ENCODE measurements at places on chromosomes 3 and 15.

GRCh38 chr3:36709826-36710365, 54.5 kb downstream of the DCLK3 start:
- DNase-seq, result no peak

- no peak for DNase-seq
These were observed 5.1 kb downstream of the PATL2 start for GRCh38 chr15:44705986-44706385.

- DNase-seq, result no peak
These were observed 72.0 kb upstream of the HERC1 start for GRCh38 chr15:63905558-63906265.

DNA sequence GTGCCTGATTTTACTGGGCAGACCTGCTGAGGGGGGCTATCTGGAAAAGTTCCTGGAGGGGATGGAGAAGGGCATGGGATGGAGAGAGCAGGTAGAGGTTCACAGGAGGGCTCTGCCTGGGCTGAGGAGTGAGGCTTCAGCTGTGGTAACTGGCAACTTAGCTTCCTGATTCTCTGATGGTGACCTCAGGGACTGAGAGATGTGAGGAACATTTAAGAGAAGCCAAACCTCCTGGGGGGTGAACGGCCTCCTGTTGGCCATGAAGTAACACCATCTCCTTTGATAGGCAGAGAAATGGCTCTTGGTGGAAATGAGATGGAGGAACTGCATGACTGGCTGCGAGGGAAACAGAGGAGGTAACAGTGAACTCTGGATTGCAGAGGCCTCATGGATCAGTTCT, 97.3 kb upstream of the ROPN1 start:
- DNase-seq, result no peak

- DNase-seq, result no peak
These were observed 49.6 kb upstream of the SLC12A8 start for GRCh38 chr3:125262161-125262560.

- no peak for DNase-seq
These were observed 101.4 kb downstream of the LARS2 start for GRCh38 chr3:45489730-45490309.

GRCh38 chr3:183764847-183765731, 60.3 kb downstream of the MAP6D1 start:
- DNase-seq, result peak; percentile 7

DNA sequence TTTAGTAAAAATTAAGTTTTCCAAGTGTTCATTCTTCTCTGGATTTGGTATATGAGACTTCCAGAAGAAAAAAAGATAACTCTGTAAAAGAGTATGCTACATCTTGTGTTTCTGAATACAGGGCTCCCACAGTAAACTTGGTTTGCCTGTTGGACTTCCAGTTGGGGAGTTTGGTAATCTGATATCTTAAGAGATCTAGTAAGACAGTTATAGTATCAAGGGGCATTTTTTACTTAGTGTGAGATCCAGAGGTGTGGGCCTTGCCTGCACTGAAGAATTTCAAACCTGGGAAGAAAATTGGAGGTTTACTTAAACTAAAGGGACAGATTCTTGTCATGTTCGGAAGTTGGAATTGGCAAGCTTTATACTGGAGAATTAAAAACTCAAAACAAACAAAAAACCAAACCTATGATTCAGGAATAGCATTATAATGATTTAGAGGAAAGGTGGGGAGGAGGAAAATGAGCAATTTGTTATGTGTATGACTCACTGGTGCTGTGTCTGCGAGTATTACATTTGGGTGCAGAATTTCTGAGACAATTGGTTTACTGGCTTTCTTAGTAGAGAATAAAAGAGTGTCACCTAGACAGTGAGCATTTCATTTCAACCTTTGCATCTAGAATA, 58.9 kb upstream of the ULK4 start:
- no peak for DNase-seq

DNA sequence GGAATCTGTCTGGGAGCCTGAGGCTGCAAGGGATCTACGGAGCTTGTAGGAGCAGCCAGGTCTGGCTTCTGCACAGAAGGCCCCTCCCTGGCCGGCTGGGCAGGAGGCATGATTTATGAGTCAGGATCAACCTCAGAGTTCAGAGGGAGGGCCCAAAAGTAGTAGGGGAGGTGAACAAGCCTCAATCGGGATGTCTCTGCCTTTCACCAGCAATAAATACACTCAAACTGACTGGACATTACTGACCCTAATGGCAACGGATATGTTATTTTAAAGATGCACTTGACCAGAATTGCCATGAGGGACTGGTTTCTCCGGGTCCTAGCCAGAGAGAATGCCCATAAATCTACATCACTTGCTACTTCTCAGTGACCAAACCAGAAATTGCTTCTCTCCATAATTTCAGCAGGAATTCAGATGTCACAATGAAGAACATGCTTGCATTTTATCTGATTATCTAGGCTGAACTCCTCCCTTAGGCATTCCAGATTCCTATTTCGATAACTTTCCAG, 109.6 kb upstream of the LMOD3 start:
- DNase-seq, result no peak

GRCh38 chr3:129973853-129974563, 512 bp upstream of the TRH start:
- no peak for DNase-seq

GRCh38 chr3:153372326-153372725, 210.3 kb downstream of the RAP2B start:
- DNase-seq, result no peak

- no peak for DNase-seq
These were observed 190.9 kb upstream of the CFAP20DC start for GRCh38 chr3:59240666-59241255.

GRCh38 chr3:54985856-54986255, 58.0 kb upstream of the LRTM1 start:
- DNase-seq, result no peak

- no peak for DNase-seq
These were observed 515.7 kb downstream of the NTRK3 start for GRCh38 chr15:87740655-87741344.

DNA sequence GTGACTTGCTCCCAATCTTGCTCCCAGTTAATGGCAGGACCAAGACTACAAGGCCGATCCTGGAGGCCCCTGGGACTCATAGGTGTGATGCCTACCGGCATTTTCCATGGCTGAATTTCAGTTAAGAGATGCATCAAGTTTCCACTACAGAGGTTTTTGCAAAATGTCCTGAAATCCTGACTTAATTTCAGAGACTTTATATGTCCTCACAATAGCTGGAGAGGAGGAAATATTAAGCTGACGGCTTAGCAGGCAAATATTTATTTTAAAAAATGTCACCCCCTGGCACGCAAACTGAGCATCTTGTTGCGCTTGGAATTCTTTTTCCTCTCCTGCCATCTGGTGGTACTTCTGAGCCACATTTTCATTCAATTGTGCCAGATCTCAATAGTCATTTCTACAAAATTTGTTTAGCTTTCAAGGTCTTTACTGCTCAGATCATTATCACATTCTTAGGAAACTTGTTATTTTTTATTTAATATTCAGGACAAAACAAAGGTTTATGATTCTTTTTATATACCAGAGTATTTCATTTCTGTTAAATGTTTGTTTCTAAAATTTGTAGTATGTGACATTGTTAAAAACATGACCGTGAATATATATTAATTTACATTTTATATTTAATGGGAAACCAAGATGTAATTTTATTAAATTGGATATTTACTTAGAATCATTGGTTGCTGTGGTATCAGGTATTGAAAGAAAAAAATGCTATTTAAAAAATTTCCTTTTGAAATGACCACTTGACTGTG, 189.2 kb upstream of the THRB start:
- DNase-seq, result peak; percentile 67

GRCh38 chr15:83592370-83593040, 61.4 kb upstream of the ADAMTSL3 start:
- no peak for DNase-seq

DNA sequence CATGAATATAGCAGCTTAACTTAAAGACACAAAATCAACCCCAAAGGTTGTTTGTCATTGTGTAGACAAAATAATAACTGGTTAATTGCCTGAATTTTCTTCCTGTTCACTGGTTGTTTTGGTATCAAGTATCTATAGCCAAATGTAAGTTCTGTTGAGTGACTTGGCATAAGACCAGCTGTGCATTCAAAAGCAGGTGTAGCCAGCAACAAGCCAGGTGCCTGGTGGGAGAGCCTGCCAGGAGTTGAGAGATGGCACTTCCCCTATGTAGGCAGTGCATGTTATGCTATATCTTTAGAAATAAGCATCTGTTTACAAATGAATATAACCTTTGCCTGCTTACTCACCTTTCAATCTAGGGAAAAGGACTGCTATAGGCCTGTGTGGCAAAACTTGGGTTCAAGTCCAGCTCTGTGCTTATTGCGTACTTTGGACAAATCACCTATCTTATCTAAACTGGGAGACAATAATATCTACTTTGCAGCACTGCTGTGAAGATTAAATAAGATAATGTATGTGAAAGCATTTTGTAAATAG, 84.9 kb upstream of the TBL1XR1 start:
- DNase-seq, result no peak

DNA sequence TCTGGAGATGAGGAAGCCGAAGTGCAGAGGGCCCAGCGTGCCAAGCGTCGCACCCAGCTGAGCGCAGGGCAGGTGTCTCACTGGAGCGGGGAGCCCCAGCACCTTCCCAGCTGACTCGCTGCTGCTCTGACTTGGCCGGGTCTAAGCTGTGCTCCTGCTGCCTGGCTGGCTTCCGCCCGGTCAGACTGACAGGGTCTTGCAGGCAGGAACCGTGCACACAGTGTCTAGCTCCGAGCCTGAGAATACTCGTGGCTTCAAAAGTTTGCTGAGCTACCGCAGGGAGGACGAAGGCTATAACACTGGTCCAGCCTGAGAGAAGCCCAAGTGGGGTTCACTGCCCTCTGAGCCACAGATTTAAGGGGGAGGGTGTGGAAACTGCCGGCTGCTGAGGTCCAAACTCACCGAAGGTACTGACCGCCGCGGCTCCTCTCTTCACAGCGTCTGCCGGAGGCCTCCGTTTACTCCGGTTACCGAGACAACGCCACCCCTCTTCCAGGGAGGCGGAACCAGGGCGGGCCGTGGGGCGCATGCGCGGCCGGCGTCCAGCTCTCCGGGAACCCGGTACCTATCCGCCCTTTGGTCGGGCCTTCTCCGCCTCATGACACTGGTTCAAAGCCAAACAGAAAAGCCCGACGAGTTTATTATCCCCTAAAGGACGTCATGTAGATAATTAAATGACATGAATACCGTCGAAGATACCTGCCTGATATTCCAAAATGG, at the start of gene CFAP44:
CFAP44 (minus strand) TSS at position 443 of the 720 bp plus-strand sequence. CDS start 7,829 bp downstream, outside the sequence.
- DNase-seq, result peak; percentile 63

DNA sequence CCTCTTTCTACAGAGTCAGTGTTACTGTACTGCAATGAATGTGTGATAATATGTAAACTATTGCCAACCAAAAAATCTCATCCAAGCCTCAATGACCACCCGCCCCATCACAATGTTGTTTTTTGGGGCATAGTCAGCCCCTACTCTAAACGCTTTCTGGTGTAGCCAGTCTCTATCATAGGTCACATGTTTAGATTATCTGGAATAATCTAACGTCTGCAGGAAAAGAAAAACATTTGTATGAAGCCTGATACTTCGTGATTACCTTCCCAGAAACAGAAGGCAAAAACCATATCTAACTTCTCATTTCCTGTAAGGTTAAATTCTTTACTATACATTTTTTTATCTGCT, 1331.8 kb upstream of the GBE1 start:
- DNase-seq, result no peak

DNA sequence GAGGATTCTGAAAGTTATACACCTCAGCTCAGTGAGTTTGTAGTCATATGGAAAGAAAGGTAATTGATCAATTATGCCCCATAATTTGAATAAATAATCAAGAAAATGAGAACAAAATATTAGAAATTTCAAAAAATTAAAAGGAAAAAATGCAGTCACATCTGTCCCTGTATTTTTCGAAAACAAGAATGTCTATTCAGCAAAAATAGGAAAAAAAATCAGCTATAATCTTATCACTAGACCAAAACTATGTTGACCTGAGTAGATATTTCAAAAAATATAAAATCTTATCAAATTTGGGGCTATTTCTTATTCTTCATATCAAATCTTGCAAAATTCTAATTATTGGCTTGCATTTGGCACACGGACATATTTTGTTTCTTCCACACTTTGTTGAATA, 501.2 kb upstream of the CNTN3 start:
- DNase-seq, result no peak

DNA sequence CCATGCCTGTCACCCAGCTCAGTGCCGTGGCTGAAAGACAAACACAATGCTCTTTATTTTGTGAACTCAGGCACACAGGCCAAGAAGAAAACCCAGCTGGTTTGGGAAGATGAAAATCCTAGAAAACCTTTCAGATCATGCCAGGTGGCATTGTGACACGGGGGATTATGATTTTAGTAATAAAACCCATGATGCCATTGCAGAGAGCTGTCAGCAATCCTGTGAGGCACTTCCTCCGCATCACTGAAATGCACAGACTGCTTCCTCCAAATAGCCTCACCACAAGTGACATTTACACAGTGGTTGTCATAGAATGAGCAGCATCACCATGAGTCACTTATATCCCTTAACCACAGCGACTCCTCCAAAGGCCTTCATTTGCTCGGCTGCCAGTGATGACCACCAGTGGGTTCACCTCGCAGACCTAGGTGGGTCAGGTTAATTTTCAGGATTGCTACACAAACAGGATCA, 22.7 kb downstream of the ABHD6 start:
- DNase-seq, result no peak

GRCh38 chr3:183224180-183224970, 28.7 kb upstream of the B3GNT5 start:
- peak; percentile 78 for DNase-seq

DNA sequence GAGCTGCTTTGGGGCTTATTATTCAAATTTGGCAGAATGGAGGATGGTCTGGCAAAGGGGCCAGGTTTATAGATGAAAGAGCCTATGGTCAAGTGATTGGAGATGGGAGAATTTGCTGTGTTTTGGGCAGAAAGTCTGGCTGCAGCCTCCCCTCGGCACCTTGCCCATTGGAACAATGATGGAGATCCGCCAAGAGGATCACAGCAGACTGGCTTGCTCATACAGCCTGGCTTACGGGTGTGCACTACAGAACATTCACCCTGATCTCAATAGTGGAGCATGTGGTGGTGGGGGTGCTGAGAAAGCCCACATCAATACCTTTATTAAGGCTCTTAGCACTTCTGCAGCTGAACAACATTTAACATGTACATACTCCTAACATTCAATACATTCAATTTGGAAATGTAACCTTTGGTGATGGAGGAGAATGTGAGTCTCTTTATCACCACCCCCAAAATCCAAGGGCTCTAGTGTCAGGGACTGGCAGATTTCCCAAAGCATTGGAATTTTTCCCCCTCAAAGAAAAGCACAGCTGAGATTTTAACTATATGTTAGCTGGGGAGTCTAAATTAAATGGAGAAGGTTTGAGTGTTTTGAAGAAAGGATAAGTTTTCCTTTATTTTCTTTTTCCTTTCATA, 118.4 kb upstream of the TMC3 start:
- DNase-seq, result no peak

DNA sequence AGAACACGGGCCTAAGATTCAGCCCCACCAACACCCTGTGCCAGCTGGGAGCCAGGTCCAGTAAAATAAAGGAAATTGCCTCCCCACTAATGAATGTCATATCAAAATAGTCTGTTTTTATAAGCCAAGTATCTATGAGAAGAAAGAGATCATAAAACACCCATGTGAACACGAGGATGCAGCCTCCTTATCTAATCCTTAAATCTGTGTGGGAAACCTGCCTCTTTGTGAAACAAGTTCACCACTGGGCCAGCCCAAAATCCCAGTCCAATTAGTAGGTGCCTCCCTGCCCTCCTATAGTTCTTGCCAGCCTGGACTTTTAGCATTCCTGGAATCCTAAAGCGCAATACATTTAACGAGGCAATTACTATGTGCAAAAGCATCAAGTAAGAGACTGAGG, 42.0 kb downstream of the SCAPER start:
- no peak for DNase-seq

Data from hematopoietic multipotent progenitor cell treated with erythropoietin and hydrocortisone succinate and interleukin-3 and kit ligand, for 8 days (in vitro differentiated cells).